ENCODE measurements at places on chromosomes 11 and 22.

GRCh38 chr22:46007003-46007847, 30.3 kb upstream of the WNT7B start:
- DNase-seq = peak; percentile 84

DNA sequence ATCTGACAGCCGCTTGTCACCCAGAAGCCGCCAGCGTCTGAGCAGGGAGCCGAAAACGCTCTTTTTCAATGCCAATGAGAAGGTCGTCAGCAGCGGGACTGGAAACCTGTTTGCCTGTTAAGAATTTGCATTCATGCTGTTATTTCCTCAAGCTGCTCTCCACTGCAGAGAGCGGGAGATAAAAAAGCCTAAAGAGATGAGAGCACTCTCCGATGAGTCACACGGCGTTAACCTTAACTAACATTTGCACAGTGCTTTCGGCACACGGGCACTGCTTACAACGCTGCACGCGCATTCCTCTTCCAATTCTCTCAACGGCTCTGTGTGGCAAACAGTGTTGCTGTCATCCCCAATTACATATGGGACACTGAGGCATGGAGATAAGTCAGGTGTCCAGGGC, 40.0 kb upstream of the RTL6 start:
- peak; percentile 15 for DNase-seq

DNA sequence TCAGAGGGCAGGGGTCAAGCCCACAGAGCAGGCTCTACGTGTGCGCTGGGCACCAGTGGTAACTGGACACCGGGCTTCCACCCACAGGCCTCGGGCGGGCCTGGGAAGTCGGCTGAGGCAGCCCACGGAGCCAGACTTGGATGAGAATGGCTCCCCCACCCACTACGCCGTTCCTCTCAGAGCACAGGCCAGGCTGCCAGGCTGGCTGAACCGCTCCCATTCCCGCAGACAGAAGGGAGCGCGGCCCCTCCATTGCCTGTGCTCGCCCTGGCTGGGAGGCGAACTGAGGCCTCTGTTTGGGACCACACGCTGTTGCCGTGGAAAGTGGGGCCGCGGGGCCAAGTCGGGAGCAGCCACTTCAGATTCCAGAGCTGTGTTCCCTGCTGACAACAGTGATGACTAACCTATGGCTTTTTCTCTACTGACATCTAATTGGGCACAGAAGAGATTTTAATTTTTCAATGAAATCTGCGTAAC, 63.9 kb downstream of the MYH9 start:
- no peak for DNase-seq

DNA sequence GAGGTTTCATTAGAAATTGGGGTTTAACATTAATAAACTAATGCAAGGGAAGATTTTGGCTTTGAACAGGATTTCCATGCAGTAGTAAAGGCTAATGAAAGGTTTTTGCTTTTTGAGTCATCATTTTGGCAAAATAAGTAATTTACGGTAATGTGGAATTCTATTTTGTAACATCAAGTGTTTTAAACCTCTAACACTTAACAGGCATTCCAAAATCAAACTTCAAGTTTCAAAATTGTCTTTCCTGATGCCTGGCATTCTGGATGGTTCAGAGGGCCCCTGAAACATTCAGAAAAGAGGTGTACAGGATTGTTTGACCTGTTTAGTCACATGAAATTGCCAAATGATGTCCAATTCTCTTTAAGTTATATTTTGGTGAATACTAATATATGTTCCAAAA, 90.4 kb upstream of the GNAZ start:
- DNase-seq = no peak

Measured in SW480 (cell line).